ENCODE measurements at places on chromosomes 5 and 9.

GRCh38 chr9:19018201-19018600, 14.8 kb downstream of the SAXO1 start:
- DNase-seq: no peak

DNA sequence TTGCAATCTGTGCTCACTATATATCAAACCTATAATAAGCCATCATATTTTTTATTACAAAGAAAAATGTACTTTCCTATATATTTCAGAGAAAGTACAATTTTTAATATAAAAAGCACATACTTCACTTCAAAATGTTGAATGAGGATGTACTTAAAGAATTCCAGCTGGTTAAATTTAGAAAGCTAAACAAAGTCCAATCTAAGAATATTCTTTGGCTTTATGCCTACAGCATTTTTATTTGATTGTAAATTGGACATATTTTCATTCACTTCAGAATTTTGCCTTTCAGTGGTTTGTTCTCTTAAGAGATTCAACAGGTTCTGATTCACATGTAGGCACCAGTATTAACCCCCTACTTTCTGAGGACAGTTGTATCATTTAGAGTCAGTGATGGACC, 533.8 kb downstream of the CAAP1 start:
- DNase-seq: no peak

- peak; percentile 26 for DNase-seq
These were observed 50.5 kb downstream of the RALGPS1 start for GRCh38 chr9:126965077-126965476.

DNA sequence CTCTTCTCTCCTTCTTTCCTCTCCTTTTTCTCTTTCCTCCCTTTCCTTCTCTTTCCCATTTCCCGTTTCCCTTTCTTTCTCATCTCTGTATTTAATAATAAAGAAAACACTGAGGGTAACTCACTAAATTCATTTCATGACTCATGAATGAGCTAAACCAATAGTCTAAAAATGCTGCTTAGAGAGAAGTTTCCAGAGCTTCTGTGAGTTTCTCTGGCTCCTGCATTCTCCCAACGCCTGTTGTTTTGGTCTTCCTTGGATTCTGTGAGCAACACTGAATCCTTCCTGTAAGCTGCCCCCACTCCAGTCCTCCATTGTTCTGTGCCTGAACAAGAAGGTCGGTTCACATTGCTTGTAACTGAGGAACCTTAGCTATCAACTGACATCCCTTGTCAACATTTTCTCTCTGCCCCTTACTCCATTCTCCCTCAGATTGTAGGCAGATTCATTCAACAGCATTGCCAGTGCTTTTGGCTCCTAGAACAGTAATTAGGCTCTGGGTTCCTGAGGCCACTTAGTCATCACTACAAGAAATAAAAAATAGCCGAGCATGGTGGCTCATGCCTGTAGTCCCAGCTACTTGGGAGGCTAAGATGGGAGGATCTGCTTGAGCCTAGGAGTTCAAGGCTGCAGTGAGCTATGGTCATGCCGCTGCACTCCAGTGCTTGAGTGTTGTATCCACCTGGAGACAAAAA, 237.7 kb upstream of the KLF4 start:
- peak; percentile 45 for DNase-seq

GRCh38 chr5:122077366-122078115, 518 bp downstream of the LOX start:
- peak; percentile 45 for DNase-seq

GRCh38 chr5:135526924-135527323, 8.8 kb downstream of the NEUROG1 start:
- no peak for DNase-seq

- peak; percentile 53 for DNase-seq
These were observed 938 bp downstream of the LPAR1 start for GRCh38 chr9:111037356-111037707.

DNA sequence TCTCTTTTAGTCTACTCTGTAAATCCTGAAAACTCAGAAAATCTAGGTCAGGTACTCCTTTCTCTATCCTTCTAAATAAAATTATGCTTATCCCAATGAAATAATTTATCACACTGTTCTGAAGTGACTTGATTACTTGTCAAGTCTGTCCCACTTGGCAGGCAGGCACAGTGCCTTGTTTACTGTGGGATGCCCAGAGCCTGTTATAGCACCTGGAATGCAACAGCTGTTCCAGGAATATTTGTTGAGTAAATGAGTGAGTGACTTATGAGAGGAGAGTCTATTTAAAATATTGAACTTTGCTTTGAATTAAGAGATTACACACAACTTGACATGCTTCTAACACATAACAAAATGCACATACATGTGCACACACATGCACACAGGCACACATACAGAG, 130.0 kb downstream of the MPDZ start:
- no peak for DNase-seq

DNA sequence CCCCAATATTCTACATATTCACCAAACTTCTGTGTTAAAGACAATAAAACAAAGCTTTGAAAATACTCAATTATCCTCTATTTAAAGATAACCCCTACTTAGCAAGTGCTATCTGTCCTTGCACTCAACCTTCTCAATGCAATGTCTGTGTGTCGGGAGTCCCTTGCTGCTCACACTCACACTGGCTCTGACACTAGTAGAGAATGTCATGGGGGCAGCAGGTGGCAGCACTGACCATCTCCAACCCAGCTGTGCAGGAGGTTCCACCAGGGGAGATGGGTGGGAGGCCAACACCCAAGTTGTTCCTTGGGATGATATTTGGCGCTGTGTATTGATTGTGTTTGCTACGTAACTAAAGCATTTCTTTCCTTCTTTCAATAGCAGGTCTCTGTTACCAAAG, 59.4 kb upstream of the SIMC1 start:
- no peak for DNase-seq

DNA sequence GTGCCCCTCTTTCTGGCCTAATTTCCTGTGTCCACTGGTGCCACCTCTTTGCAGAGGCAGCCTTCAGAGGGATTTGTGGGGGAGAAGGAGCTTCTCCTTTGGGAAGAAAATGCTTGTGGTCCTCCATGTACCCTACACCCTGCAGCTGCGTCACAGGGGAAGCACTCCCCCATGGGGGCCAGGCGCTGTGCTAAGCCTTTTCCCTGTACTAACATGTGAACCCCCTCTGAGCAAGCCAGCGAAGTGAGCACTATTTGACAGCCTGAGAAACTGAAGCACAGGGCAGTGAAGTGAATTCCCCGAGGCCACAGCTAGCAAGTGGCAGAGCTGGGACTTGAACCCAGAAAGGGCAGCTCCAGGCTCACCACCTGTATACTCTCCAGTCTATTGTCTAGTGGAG, 32.3 kb downstream of the ERGIC1 start:
- DNase-seq: no peak

DNA sequence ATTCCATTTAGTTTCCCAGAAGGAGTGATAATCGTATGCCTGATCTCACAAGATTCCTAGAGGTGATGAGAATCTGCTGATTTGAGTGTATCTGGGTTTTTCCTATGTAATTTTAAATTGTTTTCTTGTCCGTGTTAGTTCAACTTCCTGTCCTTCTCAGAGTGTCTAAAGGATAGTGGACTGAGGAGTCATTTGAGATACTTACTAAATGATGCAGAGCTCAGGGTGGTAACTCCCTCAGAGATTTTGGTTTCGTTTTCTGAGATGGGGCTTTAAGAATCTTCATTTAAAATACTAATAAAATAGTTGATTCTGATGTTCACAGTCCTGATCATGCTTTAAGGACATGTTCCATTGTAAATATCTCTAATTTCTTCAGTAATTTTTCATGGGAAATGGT, 30.3 kb downstream of the MELK start:
- peak; percentile 40 for DNase-seq

DNA sequence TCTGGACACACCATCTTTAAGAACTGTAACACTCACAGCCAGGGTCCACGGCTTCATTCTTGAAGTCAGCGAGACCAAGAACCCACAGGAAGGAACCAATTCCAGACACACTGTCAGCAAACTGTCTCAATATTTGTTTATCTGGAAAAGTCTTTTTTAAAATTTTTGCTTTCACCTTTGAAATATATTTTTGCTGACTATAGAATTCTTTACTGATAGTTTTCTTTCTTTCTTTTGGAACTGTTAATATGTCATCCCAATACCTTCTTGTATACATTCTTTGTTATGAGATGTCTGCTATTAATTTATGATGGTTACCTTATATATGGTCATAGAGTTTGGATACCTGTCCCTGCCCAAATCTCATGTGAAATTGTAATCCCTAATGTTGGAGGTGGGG, 145.1 kb upstream of the IRX4 start:
- no peak for DNase-seq

DNA sequence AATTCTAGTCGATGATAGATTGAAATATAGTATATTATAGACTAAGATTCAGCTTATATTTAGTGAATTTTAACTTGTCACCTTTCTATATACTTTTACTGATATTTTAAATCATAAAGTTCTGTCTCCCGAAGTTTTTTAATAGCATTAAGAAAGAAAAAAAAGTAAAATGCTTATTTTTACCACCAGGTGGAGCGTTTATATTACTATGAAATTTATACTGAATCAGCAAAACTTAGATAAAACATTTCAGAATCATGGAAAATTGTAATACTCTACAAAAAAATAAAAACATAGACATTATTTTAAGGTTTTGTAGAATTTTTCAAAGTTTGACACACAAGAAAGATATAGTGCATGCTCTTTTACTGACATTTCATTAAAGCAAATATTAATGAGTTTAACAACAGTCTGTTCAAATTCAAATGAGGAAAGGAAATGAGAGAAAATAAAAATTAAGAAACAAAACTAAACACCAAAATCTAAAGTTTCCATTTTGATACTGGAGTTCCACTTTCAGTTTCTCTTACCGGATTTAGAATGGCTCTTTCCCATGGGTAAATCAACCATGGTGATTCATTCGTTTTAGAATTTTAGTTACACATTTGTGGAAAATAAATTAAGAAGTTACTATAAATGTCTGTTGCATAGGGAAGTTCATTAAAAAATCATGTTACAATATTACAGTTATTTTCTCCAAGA, 1035.3 kb downstream of the CDH12 start:
- peak; percentile 56 for DNase-seq

DNA sequence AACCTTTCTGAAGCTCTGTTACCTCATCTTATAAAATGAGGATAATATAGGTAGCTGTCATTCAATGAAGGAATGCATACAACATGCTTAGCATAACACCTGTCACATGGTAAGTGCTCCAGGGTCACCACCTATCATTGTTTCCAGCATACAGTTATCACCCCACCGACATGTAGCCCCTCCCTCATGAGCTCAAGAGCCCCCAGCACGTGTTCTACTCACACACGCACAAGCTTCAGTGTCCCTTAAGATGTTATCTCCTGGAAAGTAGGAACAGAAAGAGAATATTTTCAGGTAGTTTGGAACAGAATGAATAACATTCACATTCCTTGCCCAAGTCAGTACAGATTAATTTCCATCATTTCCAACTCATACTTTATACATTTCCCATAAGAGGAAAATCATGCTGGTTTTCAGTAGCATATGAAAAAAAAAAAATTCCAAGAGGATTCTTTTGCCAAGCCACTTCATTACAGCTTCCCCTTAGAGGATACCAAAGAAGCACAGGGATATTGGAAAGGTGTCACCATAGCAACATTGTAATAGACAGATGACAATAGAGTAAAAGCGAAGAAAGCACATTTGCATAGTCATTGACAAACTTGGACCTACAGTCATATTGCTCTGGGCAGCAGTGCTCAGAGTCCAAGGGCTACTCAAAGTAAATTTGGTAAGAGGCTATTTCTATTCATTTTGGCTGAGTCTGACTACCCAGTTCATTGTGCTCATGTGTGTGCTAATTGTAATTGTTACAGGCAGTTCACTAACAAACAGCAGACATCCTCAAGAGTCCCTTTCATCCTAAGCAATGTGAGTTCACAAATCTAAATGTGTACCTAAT, 1.5 kb upstream of the MOB3B start:
- no peak for DNase-seq

DNA sequence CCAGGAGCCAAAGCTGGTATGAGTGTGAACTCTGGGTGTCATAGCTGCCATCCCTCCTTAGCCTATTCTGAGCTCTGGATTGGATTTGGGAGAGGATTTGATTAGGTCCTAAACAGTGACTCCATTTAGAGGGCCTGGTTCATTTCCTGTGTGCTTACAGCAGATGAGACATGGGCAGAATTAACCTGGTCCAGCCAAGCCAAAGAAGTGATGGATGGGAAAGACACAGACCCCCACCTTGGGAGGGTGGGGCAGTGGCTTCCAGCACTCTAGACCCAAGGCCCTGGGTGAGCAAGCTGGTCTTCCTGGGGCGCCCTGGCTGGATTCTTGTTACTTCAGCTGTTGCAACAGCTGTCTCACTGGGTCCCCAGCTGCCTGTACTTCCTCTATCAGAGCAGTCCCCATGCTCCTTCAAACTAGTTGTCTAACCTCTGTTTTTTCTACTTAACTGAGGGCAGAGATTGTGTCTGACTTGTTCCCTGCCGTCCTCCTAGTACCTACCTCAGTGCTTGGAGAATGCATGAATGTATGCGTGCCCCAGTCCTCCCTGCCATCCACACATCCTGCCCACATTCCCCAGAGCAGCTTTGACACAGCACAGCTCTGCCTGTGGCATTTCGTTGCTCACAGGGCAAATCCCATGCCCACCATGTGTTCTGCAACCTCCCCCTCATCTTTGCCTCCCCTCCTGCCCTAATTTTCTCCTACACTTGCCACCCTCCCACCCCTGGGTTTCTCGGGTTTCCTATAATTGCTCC, 115.9 kb downstream of the RGS3 start:
- DNase-seq: peak; percentile 62

- DNase-seq: no peak
These were observed 58.6 kb downstream of the ENC1 start for GRCh38 chr5:74581988-74582365.

GRCh38 chr5:106171708-106172107, 1499.0 kb downstream of the EFNA5 start:
- peak; percentile 33 for DNase-seq

DNA sequence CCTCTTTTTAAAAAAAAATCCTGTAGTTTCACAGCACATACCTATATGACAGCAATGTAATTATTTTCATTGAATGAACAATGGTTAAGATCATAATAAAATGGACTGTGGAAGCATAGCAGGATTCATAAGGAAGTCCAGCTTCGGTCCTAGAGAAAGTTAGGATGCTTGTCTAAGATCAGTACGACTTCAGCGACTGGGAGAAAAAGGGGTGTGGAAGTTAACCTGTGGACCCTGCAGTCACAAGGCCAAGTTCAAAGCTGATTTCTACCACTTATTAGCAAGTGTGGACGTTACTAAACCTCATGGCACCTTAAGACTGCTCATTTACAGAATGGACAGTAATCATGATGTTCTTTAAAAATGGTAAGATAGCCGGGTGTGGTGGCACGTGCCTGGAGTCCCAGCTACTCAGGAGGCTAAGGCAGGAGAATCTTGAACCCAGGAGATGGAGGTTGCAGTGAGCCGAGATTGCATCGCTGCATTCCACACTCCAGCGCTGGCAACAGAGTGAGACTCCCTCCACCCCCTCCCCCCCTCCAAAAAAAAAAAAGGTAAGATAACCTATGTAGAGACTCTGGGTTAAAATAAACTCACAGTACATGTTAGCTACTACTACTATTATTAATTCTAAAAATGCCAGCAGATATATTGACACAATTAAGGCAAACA, 71.6 kb upstream of the PCA3 start:
- DNase-seq: no peak

- no peak for DNase-seq
These were observed 8.4 kb upstream of the PPP1R2B start for GRCh38 chr5:156841737-156842136.

- no peak for DNase-seq
These were observed 16.7 kb upstream of the SLCO4C1 start for GRCh38 chr5:102312586-102313370.

Data from cardiac fibroblast (primary cell).